ENCODE measurements at places on chromosomes 3 and 15.

DNA sequence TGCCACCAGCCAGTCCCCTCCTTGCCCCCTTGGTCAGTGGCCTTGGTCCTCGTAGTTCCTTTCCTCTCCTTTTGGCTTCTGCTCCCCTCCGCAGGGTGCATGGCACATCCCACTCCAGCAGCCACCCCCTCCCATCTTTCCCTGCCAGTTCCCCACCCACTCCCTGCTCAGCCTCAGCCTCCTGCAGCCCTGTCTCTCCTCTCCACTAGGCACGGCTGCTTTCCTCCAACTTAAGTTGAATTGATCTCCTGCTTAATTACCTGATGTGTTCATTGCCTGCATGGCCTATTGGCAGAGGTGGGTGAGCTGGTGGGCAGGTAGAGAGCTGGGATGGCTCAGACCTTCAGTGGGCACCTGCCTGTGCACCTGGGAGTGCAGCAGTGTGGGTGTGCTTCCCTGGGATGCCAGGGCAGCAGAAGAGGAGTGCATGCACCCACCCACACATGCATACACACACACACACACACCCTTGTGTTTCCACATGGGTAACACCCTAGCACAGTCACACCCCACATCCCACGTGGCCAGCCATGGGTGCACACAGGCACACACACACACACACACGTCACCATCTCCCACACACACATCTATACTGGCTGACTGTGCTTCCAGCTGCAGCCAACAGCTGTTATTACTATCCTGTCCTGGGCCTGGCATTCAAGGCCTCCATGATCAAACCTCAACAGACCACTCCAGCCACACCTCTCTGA is 30.9 kb downstream of the C3orf18 start:
- DNase-seq, result no peak

GRCh38 chr3:4387210-4388204 is 79.6 kb downstream of the SUMF1 start:
- no peak for DNase-seq

- DNase-seq, result no peak
Measured at GRCh38 chr3:140948460-140949249, 7.0 kb downstream of the SLC25A36 start.

- DNase-seq, result no peak
Measured at GRCh38 chr3:162525066-162525742, 1028.6 kb downstream of the OTOL1 start.

GRCh38 chr3:177968891-177969290 is 567.3 kb upstream of the KCNMB2 start:
- no peak for DNase-seq

DNA sequence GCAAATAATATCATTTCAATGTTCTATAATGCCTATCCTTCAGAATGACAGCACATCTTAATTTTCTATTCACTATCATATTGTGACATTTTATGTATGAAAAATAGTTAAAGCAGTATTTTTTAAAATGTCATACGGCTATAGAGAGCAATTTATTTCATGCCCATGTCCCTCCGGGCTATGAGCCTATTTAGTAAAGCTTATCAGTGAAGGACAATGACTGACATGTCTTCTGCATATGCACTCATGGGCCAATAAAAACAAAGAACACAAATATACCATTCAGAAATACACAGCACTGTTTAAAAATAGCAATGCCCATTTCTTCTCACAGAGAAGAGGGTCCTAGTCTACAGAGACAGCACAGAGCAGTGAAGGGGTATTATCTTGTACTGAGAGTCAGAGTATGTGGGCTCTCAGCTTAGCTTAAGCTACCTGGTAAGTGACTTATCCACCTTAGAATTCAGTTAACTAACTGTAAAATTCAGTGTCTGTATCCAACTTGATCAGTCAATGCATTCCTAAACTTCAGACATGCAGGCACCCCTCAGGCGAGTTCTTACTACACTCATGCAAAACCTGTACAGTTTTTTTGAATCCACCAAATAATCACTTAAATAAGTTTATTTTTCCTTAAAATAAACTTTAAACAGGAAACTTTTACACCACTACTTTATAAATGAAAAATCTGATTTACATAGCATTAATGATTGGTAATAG is 9.0 kb downstream of the GOLIM4 start:
- DNase-seq, result no peak

Measured in NCI-H2029 treated with DMSO at 0.1 percent for 48 hours (cell line).